ENCODE measurements at places on chromosomes 12 and 14. TPM values are rescaled to one million over a fixed set of nuclear protein-coding genes. Genes with fewer than 3 reads are reported as not detected.

PRB2 gene
- polyA plus RNA-seq = not detected

TMEM253 gene
- 69.5 TPM for polyA plus RNA-seq

DNA sequence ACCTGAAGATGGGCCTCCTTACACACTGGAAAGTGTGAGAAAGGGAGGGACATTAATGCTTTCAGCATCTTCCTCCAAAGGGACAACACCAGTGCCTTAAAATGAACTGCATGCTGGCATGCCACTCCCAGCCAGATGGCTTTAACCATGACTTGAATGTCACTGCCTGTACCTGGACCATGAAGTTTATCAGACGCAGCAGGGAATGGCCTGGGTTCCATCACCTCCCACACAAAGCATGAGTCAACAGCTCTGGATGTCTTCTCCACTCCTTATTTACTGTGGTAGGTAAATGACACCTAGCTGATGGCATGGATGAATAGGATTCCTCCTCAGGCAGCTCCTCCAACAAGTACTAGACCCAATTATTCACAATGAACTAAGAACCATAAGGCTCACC is 645.6 kb downstream of the SOX5 start:
- DNase-seq = no peak
- H3K4me3 ChIP-seq = no peak overlapping the region
- no peaks in the 10 kb centered on the region for H3K36me3 ChIP-seq
- no peaks in the 10 kb centered on the region for H3K27me3 ChIP-seq
- no peak overlapping the region for H3K27ac ChIP-seq
- H3K4me1 ChIP-seq = no peaks in the 10 kb centered on the region

DNA sequence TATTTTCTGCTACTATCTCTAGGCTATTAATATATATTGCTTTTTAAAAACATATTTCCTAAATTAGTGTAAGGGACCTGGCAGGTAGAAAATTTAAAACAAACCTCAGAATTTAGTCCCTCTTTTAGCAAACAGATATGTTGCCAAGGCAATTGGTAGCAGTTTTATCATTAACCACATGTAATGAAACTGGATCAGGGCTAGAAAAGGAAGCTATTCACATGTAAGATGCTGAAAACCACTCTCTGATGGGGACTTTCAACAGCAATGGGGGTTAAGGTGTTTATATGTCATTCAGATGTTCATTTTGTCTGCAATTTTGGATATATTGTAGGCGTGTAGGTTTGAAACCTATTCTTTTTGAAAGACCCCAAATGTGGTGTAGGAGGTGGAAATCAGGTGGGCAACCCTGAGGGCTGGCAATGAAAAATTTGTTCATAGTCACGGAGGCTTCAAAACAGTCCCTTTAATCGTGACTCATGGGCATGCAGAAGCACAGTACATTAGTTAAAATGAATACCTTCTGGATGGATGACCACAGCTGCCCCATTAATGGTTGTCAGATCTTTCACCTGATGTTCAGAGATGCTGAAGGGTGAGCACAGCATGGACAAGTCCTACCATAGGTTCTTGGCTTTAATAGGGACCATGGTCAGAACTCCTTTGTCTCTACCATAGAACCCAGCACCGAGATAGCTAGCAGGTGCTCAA is 5.9 kb upstream of the PKP2 start:
- no peaks in the 10 kb centered on the region for H3K27me3 ChIP-seq
- no peak for DNase-seq
- no peak overlapping the region for H3K4me3 ChIP-seq
- H3K27ac ChIP-seq = no peak overlapping the region
- H3K36me3 ChIP-seq = no peaks in the 10 kb centered on the region
- peaks cover 7% of the 10 kb centered on the region for H3K4me1 ChIP-seq

DNA sequence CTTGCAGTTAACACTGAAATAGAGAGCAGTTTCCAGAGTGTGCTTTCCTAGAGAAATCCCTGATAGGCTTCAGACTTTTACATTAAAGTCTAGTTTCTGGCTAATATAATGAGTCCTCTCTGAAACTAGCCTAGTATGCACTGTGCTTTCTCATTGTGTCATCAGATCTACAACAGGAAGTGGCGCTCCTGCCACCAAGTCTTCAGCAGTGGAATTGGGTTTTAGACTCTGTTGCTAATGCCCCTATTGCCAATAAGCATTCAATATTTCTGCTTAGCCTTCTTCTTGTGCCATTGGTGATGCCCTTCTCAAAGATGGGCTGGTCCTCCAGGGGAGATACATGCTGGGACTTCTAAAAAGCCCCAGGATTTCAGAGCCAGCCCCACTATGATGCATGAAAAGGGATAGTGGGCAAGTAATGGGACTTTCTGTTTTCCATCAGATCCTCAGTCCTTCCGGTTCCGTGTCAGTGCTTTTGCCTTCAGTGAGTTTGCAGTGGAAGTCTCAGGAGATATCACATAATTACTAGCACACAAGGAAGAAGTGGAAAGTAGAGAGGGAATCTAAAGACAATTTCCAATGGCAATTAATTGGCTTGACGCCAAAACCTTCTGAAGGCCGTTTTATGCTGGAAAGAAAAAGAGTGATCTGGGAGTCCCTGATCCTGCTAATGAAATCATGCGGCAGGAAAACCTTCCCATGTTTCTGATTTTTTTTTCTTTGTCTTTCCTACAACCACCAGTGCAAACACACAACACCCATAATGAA is 50.0 kb downstream of the SSPN start:
- H3K27ac ChIP-seq = no peak overlapping the region
- H3K27me3 ChIP-seq = no peaks in the 10 kb centered on the region
- DNase-seq = peak; percentile 31
- H3K4me3 ChIP-seq = no peak overlapping the region
- H3K4me1 ChIP-seq = peaks cover 7% of the 10 kb centered on the region
- H3K36me3 ChIP-seq = no peaks in the 10 kb centered on the region

- H3K27ac ChIP-seq = no peak overlapping the region
- no peaks in the 10 kb centered on the region for H3K27me3 ChIP-seq
- peak; percentile 30 for DNase-seq
Observed at GRCh38 chr14:55356913-55357312, 54.7 kb downstream of the ATG14 start.

DNA sequence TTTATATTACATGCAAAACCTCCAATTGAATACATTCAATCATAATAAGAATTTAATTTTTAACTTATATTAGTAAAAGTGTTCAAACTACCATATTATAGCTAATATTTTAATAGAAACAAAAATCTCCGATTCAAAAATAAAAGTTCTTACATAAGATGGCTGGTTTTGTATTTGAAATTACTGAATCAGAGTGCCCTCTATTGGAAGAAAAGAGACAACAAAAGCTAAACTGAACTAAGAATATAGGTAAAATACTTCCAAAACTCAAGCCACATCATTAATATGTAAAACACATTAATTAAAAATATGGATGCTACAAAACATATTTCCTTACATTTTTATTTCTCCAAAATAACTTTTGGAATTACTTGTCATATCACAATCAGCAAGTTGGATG is 120.3 kb downstream of the GARIN6 start:
- no peak for DNase-seq
- no peak overlapping the region for H3K27ac ChIP-seq
- H3K4me3 ChIP-seq = no peak overlapping the region
- no peaks in the 10 kb centered on the region for H3K27me3 ChIP-seq
- H3K4me1 ChIP-seq = no peaks in the 10 kb centered on the region

GRCh38 chr14:74898694-74899093 is 17.0 kb downstream of the DLST start:
- peaks cover 65% of the 10 kb centered on the region for H3K36me3 ChIP-seq
- peak; percentile 76 for DNase-seq
- no peaks in the 10 kb centered on the region for H3K4me1 ChIP-seq
- H3K4me3 ChIP-seq = no peak overlapping the region

GRCh38 chr12:4870423-4870822 is 39.3 kb upstream of the KCNA1 start:
- no peaks in the 10 kb centered on the region for H3K36me3 ChIP-seq
- H3K27me3 ChIP-seq = peaks cover 3% of the 10 kb centered on the region
- no peak for DNase-seq

DNA sequence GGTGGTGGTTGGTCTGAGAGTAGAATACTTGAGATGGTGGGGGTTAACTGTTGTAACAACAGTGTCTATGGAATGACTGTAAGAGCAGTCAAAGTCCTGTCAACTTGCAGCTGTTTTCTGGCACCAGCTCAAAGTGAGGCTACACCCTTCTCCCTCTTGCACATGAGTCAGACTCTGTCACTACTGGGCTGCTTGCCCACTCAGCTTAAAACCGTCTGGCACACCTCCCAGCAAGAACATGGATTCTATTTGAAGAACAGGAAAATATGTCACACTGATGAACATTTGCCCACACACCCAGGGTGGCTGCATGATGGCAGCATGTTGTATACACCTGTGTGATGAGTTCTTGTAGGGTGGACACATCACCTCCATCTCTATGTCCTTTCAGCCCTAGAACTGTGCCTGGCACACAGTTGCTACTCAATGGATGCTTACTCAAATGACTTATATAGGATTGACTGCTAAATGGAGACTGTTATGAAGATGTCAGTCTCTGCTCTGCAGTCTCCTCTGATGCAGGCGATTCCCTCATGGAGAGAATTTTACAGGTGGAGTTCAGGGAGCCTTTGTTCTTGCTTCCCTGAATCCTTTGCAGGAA is 19.3 kb upstream of the SERPINA6 start:
- H3K36me3 ChIP-seq = no peaks in the 10 kb centered on the region
- H3K4me1 ChIP-seq = peaks cover 2% of the 10 kb centered on the region
- no peak overlapping the region for H3K4me3 ChIP-seq
- peak; percentile 89 for DNase-seq

DNA sequence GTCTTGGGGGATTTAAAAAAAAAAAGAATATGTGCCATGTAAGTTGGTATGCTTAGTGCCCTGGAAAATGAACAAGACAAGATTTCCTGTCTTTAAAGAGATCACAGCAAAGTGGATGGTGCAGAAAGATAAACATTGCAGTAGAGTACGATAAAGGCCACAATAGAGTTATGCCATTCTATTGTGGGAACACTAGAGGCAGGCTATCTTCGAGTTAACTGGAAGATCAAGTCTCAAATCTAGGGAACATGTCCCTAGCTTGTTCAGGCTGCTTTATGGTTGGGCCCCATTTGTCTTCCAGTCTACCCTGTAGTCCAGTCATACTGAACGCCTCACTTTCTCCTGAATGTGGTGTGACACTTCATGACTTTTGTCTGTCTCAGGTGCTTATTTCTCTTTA is 18.7 kb upstream of the CCT2 start:
- no peak overlapping the region for H3K27ac ChIP-seq
- H3K4me1 ChIP-seq = no peaks in the 10 kb centered on the region
- H3K4me3 ChIP-seq = no peak overlapping the region
- peaks cover 2% of the 10 kb centered on the region for H3K36me3 ChIP-seq
- DNase-seq = no peak
- no peaks in the 10 kb centered on the region for H3K27me3 ChIP-seq

DNA sequence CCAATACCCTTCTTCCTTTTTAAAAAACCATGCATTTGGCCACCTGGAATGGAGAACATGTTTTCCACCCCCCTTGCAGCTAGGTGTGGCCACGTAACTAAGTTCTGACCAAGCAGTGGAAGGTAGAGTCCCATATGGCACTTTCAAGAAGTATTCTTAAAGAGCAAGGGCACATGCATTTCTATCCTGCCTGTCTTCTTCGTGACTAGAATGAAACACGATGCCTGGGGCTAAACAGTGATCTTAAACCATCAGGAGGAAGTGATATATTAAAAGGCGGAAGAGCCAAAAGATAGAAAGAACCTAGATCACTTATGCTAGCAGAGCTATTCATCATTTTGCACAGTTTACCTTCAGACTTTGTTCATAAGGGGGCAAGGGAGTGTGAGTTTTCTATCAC is 16.0 kb upstream of the DDX11 start:
- H3K27me3 ChIP-seq = no peaks in the 10 kb centered on the region
- DNase-seq = no peak
- H3K27ac ChIP-seq = no peak overlapping the region
- H3K4me3 ChIP-seq = no peak overlapping the region
- H3K4me1 ChIP-seq = no peaks in the 10 kb centered on the region
- no peaks in the 10 kb centered on the region for H3K36me3 ChIP-seq

DNA sequence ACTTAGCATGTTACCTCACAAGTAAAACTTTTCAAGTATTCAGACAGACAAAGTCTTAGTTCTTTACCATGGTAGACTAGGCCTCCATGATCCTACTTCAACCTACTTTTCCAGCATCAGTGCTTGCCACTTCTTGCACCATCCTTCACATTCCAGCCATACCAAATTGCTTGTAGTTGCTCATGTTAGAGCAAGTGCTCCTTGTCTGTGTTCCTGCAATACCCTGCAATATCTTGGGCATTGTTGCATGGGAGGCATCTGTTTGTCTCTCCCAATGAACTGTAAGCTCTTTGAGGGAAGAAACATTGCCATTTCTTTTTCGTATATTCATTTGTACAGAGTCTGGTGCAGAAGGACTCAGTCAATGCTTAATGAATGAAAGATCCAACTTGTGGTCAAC is 78.0 kb downstream of the SRGAP1 start:
- H3K27ac ChIP-seq = no peak overlapping the region
- no peak overlapping the region for H3K4me3 ChIP-seq
- H3K27me3 ChIP-seq = no peaks in the 10 kb centered on the region
- H3K36me3 ChIP-seq = no peaks in the 10 kb centered on the region
